Stimulated activated CD4-positive, alpha-beta T cell treated with anti-CD3 and anti-CD28 coated beads, TNF-alpha, amount 100 ng/mL, for 48 hours (primary cell): ENCODE measurements at places on chromosomes 12 and 14.

DNA sequence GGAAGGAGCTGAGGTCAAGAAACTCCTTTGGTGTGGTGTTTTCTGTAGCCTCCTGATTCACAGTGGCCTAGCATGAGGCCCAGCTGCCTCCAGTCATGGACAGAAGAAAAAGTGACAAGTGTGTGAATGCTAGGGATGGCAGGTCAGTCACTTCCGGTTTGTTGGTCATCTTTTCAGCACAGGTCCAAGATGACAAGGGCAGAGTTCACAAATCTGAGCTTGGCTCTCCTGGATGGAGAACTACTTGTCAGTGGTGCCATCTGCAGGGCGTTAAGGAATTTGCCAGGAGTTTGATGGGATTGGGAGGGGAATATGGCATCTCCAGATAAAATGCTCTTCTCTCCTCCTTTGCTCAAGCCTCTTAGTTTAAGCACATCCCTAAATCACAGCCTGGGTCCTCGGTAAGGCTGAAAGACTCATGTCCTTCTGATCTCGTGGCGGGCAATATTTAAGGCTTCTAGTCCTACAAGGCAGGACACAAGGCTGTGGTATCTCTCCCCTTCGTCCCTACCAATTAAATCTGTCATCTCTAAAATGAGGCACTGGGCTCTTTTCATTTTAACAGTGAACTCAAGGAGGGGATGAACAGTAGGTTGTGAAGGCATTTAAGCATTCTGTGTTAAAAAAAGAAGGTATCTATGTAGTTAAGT, 10.0 kb downstream of the TUBA1B start:
- DNase-seq = no peak

DNA sequence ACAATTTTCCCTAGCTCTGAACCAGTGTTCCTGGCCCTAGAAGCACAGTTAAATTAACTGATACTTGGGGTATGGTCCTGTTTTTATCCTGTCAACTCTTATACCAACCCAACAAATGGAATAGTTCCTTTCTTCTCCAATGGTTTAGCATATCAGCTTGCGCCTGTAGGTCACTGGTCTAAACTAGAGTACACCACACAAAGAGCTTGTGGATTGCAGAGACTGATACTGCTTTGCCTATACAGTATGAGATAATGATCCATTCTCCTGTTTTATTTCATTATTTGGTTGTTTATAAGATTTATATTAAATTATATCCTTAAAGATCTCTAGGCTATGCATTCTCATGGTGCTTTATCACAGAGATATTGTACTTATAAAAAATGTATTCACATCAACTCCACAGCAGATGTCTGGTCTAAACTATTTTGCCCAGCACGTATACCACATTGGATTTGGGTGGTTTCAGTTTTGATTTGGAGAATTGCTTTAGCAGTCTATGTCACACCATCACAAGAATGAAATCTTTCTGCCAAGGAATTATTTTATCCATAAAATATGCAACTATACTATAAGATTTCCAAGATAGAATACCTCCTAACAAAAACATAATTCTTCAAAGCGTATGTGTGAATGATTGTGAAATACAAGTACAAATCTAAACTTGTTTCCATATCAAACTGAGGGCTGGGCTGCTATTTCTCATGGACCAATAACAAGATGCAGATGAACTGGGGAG, 142.1 kb downstream of the SLC16A7 start:
- DNase-seq = no peak

DNA sequence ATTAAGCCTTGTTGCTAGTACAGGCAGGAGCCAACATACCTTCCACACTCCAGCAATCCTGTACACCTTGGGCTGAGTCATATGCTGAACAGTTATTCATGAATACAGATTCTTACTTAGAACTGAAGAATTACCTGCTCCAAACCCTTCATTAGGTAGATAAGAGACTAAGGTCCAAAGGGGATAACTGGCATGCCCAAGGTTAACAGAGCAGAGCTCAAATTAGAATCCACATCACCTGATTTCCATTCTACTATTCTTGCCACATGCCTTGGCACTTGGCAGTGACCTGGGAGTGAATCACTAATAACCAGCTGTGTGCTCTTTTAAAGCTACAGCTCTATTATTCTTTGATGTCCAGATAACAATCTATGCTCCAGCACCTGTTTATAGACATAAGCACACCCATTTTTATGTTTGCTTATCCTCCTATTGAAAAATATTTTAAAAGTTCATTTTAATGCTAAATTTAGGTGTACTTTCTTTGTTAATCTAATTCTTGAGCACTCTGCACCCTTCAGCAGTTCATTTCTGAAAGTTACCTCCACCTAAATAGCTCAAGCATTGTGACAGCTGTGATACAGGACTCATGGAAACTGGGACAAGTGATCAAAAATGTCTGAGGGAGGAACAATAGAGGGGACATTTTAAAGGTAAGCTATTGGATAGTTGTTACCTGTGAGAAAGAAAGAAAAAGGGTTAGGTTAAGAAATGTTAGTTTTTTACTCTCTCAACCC, 19.4 kb downstream of the LPCAT3 start:
- DNase-seq = no peak

DNA sequence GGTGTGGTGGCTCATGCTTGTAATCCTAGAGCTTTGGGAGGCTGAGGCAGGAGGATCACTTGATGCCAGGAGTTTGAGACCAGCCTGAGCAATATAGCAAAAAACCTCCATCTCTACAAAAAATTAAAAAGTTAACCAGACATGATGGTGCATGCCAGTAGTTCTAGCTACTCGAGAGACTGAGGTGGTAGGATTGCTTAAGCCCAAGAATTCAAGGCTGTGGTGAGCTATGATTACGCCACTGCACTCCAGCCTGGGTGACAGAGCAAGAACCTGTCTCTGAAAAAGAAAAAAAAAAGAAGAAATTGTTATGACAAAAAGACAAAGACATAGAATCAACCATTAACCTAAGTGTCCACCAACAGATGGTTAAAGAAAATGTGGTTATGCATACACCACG, 2.1 kb upstream of the ATP23 start:
- DNase-seq = no peak

DNA sequence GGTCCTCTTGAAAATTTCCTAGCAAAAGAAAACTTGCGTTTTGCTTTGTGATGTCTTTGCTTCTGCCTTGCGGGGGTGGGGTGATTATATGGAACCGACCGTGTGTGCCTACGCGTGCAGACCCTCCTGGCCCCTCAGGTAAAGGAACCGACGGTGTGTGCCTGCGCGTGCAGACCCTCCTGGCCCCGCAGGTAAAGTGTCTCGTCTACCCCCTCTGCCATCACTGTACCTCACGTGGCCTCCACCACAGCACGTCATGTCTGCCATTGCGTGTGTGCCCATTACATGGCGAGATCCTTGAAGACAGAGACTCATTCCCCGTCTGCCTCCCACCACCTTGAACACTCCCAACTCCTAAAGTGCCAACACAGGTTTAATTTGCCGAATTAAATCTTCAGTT, 3.6 kb downstream of the GOLGA3 start:
- no peak for DNase-seq

DNA sequence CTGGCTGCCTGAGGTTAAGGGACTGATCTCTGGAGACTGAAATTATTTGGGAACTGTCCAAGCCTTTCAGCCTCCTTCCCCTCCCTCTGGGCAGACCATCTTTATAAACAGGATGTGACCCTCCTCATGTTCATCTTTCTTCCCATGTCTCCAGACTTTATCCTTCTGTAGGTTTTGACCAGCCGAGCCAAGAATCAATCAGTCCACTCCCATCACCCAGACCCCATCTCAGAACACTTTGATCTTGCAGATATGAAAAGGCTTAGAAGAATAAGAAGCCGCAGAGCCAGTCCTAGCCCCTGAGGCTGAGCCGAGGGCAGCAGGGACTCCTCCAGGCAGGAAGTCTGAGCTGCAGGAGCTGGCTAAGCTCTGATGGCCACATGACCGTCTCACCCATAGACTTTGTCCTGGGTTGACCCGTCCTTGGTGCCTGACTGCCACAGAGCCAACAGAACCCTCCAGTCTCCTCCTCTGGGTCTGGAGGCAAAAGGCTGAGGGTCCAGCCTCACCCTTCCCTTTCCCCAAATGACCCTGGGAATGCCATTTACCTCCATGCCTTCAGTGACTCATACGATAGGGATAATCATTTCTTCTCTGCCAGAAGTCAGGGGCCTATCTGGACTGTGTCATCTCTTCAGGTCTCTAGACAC, 1.6 kb downstream of the KRT71 start:
- no peak for DNase-seq

DNA sequence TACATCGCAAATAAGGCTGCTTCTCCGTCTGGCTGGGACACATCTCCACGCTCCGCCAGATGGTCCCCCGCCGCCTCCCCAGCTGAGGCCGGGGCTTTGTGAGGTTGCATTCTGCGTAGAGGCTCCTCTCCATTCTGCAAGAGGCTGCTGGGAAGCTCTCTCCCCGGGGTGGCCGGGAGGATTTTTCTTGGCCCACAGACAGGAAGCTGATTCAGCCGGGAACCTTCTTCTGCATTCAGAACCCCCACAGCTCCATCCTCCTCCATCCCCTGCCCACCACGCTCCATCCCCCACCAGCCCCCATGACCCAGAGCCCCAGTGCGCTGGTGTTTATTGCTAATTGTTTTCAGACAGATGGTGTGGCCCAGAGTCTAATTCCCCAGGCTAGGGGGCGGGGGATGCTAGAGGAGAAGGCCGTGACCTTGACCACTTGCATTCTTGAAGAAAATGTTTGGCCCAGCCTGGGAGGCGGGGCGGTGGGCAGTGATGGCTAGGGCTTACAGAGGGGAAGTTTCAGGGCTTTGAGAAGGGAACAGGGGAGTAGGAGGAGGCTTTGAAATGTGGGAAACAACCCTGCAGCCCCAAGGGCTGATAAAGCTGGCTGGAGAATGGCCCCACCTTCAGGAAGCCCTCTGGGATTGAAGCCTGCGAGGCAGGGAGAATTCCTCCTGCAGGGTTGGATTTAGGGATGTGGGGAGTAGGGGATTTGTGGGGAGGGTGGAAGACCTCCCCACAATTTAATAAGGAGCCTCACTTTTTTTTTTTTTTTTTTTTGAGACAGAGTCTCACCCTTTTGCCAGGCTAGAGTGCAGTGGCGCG, 88.5 kb upstream of the NCOR2 start:
- DNase-seq = no peak

DNA sequence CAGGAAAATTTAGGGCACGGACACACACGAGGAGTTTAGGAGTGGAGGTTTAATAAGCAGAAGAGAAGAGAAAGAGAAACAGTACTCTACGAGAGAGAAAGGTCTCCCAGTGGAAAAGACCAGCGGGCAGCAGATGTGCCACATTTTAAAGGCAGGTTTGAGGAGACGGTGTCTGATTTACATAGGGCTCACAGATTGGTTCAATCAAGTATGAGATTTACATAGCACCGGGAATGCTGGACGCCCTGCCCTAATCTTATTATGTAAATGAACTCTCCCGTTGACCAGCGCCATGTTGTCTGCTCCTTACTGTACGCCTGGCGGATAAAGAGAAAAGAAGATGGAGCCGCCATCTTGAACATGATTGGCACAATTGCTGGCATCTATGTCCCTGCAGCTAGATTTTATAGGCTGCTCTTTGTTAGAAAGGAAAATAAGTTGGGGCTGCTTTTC, 17.9 kb downstream of the NFKBIA start:
- DNase-seq = no peak

DNA sequence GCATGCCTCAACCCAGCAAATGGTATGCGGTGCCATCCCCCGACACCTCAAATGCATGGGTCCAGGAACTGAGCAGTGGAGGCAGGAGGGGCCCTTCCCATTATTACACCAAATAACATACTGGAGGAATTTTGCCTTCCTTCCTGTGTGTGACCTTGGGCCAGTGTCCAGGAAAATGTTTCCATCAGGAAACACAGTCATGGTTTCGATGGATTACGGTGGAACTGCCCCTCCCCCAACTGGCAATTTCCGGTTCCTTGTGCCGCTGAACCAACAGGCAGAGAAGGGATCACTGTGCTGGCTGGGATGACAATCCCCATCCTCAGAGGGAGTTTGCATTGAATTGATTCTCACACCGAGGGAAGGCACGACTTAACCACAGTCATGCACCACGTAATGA, 9.1 kb upstream of the CDC42BPB start:
- DNase-seq = no peak

GRCh38 chr14:36664322-36665193, 2.9 kb downstream of the PAX9 start:
- DNase-seq = no peak

GRCh38 chr12:57927086-57927485, 14.3 kb upstream of the ATP23 start:
- no peak for DNase-seq

- no peak for DNase-seq
Measured at GRCh38 chr12:27824126-27824842, 44.2 kb upstream of the MANSC4 start.

GRCh38 chr14:103488960-103489359, 33.7 kb downstream of the CKB start:
- no peak for DNase-seq

GRCh38 chr14:38502239-38502638, 246.3 kb upstream of the CLEC14A start:
- DNase-seq = no peak

- no peak for DNase-seq
Measured at GRCh38 chr12:18431771-18432170, 170.5 kb downstream of the PIK3C2G start.

GRCh38 chr12:92068459-92068858, 77.2 kb downstream of the BTG1 start:
- no peak for DNase-seq

DNA sequence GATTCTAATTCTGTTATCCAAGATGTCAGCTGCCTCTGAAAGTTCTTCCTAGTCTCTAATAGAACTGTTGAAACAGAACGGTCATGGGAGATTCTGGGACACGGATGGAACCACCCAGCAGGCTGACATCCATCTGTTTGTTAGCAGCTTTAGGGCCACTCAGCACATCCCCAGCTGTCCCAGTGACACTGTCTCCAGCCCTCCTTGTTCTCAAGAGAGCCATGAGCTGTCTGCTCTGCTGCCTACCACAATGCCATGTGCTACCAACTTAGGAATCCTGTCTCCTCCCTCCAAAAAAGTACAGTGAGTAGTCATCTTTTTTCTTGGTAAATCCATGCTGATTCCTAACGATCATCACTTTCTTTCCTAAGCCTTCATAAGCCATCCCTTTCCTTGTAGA, 130.5 kb downstream of the ZFP36L1 start:
- DNase-seq = no peak

DNA sequence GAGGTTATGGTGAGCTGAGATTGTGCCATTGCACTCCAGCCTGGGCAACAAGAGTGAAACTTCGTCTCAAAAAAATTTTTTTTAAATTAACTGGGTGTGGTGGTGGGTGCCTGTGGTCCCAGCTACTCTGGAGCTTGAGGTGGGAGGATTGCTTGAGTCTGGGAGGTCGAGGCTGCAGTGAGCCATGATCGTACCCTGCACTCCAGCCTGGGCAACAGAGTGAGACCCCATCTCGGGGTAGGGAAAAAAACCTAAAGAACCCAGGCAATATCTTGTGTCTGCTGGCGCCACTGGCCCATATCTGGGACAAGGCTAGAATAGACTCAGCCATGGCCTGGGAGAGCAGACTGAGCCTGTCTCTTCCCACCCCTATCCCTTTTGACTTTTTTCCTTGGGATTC, 9.1 kb upstream of the GPRC5A start:
- DNase-seq = no peak

GRCh38 chr12:132449565-132450417, 40.2 kb upstream of the FBRSL1 start:
- DNase-seq = no peak
